ENCODE measurements at places on chromosomes 13 and 19.
A peak's percentile ranks its signal among the peaks of the same experiment; 100 is the strongest.

DNA sequence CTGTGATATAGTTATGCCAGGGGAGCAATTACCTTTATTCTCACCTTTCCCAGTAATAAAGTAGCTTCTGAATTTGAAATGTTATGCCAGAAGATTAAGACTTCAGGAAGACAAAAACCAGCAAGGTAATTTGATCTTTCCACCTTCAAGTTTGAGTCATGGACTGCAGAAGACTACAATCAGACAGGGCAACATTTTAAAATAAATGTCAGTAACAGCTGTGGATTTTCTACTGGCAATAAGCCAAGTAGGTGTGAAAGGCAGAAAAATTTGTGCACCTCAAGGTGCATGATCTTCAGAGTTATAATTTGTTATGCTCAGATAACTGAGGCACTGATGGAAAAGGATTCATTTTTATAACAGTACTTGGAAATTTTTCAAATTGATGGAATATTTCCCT is 54.9 kb downstream of the SLITRK1 start:
- no peak for DNase-seq

GRCh38 chr13:28958441-28958840 is 138.3 kb downstream of the MTUS2 start:
- DNase-seq, result no peak

- no peak for DNase-seq
These were observed 2.8 kb downstream of the GSX1 start for GRCh38 chr13:27794921-27795717.

DNA sequence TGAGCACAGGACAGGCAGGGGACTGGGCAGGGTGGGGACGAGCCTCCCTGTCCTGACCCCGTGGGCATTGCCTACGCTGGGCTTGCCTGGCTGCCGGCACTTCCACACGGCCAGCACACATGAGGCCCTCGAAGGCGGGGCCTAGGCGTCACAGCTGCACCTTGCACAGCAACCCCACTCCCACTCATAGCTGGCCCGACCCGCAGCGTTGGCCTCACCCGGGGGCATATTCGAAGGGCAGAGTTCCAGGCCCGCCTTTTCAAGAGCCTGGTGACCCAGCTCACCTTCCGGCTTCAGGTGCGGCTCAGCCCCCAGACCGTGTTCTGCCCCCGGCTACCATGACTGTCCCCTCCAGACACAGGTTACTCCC is 16.9 kb upstream of the PROZ start:
- peak; percentile 41 for DNase-seq

DNA sequence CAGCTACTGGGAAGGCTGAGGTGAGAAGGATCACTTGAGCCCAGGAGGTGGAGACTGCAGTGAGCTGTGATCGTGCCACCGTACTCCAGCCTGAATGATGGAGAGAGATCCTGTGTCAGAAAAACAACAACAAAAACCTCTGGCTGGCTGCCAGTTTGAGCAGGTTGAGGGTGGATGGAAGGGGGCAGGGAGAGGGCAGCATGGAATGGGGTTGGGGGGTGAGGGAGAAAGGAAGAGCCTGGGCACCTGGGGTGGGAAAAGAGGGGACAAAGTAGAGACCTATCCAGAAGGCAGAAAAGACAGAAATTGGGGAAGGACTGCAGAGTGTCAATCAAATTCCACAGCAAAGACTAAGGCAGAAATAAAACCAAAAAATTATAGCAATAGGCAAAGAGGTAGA is 4.7 kb downstream of the SLC1A5 start:
- no peak for DNase-seq

DNA sequence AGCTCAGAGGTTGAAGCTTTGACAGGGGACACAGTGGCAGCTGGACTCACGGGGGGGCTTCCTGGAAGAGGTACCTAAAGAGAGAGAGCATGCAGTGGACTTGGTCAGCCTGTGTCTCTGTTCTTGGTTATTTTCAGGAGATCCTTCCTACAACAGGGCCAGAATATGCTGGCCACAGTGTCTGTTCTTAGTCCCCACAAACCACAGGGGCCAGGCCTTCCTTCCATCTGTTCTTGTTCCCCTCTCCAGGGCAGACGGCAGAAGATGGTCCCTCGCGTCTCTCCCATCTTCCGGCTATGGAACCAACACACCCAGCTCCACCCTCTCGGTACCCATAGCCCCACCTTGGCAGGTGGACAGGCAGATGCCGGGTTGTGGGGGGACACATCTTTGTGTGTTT is 24.8 kb downstream of the MAST3 start:
- DNase-seq, result no peak

GRCh38 chr19:57273014-57273413 is 7.3 kb upstream of the ZNF460 start:
- no peak for DNase-seq

GRCh38 chr13:112522578-112522977 is 65.4 kb downstream of the TUBGCP3 start:
- no peak for DNase-seq

GRCh38 chr13:74251778-74252519 is 117.7 kb upstream of the KLF12 start:
- no peak for DNase-seq

DNA sequence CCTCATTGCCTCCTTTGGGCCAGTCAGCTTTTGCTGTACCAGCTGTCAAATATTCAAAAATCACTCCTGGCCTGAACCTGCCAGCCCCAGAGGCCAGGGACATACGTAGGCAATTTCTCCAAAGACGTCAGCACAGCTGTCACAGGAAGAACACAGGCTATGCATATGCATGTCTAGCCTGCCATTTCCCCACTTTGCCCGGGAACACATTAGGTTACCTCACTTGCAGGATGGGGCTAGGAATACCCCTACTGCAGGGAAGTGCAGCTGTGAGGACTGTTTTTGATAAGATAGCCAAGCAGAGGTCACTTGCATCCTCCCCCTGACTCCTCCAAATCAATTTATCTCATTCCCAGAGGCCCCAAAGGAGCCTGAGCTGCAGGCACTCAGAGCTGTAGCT is 2.8 kb downstream of the ZNF667 start:
- no peak for DNase-seq

DNA sequence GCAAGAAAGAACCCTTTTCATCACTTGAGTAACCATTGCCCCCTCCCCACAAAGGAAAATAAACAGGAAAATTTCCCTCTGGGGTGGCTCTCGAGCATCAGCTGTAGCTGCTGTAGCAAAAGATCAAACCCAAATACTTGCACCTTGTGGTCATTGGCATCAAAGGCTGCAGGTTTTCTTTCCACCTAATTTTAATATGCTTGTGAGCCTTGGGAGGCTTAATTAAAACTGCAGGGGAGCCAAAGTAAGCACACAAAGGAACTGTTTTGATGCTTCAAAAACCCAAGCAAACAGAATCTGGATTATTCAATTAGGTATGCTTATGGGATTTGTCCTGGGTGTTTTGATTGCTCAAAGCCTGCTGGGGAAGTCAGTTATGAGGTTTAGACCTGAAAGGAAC is 119.5 kb downstream of the SHISA2 start:
- DNase-seq, result no peak

- DNase-seq, result no peak
These were observed 11.8 kb downstream of the ANO8 start for GRCh38 chr19:17322854-17323253.

DNA sequence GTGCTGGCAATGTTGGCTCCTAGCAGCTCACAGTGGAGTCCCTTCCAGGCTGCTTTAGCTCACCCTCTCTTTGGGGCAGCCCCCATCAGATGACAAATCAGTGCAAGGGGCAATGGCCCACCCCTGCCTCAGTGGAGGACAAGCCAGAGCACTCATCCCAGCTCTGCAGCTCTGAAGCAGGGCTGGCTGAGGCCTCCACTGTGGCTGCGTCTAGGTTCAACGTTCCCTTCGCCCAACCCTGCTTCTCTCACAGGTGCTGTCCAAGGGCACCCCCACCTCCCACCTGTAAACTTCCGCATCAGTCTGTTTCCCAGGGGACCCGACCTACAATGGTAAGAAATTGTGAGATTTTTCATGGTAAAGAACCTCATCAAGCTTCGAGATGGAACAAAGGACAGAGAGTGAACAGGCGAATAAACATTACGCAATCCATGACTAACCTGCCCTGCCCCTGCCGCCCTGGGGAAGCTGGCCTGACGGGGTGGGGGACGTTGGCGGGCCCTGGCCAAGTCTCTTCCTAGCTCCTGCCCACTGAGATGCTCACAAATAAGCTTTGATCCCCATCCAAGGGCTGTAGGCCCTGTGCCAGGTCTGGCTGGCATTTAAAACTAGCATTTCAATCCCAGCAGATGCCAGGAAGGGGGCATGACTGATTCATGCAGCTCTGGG is 40.5 kb downstream of the DZIP1 start:
- no peak for DNase-seq

GRCh38 chr19:42345191-42345812 is 19.9 kb downstream of the MEGF8 start:
- DNase-seq, result no peak

DNA sequence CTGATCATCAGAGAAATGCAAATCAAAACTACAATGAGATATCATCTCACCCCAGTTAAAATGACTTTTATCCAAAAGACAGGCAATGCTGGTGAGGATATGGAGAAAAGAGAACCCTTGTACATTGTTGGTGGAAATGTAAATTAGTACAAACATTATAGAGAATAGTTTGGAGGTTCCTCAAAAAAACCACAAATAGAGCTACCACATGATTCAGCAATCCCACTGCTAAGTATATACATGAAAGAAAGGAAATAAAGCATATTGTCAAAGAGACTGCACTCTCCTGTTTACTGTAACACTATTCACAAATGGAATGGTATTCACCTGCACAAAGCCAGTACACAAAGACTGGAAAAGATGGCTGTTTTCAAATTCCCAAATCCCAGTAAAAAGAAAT is 1233.7 kb downstream of the PCDH17 start:
- DNase-seq, result no peak

DNA sequence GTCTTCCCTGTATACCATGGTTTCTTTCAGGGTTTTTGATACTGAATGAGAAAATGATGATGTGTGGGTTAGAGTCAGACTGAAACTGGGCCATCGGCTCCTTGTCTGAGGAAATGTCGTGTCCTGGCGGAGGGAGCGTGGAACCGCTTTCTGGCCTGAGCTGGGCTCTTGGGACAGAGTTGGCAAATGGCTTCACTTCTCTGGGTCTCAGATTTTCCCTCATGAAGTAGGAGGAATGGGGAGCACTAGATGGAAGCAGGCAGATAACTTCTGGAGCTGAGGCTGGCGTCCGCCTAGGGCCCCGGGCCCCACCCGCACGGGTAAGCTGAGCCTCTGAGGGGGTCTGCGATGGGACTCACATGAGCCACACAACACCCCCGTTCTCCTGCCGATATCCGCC is 133.3 kb upstream of the WASF3 start:
- no peak for DNase-seq

GRCh38 chr13:98368019-98368418 is 190.9 kb upstream of the RNF113B start:
- no peak for DNase-seq

- peak; percentile 90 for DNase-seq
These were observed 5.7 kb downstream of the SHISA7 start for GRCh38 chr19:55437410-55437809.

DNA sequence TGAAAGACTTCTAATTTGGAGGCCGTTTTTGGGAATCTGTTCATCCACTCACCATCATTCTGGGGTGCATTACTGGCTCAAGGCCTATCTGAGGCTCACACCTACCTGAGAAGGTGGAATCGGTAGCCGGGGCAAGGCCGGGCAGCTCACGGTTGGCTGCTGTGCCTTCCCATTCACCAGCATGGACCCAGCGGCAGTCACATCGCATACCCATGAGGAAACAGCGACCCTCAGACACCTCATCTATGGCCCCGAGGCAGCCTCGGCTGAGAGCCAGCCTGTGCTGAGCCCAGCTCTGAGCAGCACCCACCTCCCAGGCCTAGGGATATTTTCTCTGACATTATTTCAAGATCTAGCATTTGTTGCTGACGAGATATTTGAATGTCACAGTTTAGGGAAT is 130.5 kb downstream of the ATP11A start:
- DNase-seq, result peak; percentile 11

DNA sequence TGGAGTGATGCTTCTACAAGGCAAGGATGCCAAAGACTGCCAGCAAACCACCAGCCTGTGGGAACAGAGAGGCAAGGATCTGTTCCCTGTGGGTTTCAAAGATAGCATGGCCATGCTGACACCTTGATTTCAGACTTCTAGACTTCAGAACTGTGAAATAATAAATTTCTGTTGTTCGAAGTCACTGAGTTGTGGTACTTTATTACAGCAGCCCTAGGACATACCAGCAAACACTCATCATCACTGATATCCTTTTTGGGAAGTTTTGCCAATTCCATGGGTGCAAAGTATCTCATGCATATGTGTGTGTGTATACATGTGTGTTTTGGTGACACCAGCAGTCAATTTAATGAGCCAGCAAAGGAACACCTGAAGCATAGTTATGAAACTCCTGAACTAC is 21.0 kb downstream of the LMO7 start:
- DNase-seq, result no peak

DNA sequence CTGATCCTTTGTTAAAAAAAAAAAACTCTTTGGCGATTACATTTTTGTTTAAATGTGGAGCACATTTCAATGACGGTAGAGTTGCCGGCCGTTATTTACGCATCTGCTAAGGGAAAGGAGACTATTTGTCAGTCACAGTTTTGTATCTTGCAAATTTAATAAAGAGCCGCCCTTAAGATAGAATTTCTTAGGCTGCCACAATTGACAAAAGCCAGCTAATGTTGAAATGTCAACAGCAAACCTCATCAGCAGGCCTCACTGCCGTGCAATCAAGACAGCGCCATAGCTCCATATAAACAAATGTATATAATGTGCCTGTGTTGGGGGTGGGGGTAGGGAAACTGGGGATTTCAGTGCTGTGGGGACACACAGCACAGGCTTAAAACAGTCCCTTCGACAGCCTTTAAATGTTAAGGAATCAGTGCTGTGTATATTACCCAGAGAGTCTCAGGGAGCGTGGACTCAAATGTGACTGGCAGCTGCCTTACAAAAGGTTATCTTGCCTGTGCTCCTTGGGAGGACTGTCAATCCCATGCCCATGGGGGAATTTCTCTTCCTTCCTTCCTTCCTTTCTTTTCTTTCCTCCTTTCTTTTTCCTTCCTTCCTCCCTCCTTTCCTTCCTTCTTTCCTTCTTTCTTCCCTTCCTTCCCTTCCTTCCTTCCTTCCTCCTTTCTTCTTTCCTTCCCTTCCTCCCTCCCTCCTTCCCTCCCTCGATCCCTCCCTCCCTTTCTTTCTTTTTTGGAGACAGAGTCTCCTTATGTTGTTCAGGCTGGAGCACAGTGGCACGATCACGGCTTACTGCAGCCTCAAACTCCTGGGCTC is 108.0 kb downstream of the URI1 start:
- no peak for DNase-seq

GRCh38 chr13:42239161-42239560 is 32.8 kb upstream of the AKAP11 start:
- DNase-seq, result no peak

- DNase-seq, result peak; percentile 85
These were observed at the start of gene TEX26 for GRCh38 chr13:30932481-30933353. Gene TEX26, plus strand, starts transcription at chr13:30932656. Its CDS starts 60 bp downstream, at chr13:30932716.

- DNase-seq, result peak; percentile 69
These were observed 371.9 kb downstream of the KCNRG start for GRCh38 chr13:50387051-50387581.

DNA sequence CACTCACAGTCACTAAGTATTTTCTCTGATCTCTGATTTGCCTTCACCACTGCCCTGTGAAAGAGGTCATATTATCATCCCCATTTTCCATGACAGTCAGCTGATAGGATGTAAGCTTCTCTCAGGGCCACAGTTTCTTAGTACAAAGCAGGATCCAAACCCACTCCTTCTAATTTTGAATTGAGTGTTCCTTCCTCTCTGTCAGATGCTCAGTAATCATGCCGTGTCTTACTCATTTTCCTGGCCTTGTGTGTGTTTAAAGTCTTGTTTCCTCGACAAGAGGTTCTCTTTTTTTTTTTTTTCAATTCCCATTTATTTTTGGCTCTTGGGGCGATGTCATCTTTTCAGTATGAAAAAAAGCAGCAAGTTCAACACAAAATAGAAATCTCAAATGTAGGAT is 72.3 kb downstream of the NAA16 start:
- DNase-seq, result no peak

GRCh38 chr13:98325724-98326123 is 148.7 kb upstream of the RNF113B start:
- no peak for DNase-seq

Data from ecto neural progenitor cell (in vitro differentiated cells).